ENCODE measurements at places on chromosomes 16 and 17. TPM values are rescaled to one million over a fixed set of nuclear protein-coding genes. Genes with fewer than 3 reads are reported as not detected.

DNA sequence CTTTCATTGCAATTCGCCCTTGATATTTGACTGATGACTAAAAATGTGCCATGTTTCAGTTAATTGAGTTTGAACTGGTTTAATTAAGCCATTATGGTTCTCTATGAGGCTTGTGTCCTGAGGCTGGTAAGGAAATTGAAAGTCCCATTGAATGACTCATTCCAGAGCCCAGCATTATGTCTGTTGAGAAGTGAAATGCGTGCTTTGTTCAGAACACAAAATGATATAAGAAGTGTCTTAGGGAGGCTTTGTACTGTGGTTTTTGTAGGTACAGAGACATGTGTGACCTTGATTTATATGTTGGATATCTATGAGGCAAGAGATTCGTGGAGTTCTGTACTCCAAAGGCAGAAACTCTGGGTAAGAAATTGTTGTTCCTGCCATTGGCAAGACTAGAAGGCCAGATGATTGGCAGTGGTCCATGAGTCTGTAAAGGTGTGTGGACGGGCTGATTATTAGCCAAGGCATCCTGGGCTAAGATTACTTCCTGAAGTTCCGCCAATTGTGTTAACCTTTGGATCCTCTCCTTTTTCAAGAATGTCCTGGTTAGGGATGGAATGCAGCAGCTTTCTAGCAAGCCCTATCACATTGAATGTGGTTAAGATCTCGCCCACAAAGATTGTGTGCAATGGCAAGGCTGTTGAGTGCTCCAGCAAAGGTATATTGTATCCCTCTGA, 103.7 kb downstream of the NPIPB5 start:
- no peak for DNase-seq
- H3K4me1 ChIP-seq, result no peaks in the 10 kb centered on the region
- H3K4me3 ChIP-seq, result no peak overlapping the region

The C17orf113 gene
- not detected for polyA plus RNA-seq

DNA sequence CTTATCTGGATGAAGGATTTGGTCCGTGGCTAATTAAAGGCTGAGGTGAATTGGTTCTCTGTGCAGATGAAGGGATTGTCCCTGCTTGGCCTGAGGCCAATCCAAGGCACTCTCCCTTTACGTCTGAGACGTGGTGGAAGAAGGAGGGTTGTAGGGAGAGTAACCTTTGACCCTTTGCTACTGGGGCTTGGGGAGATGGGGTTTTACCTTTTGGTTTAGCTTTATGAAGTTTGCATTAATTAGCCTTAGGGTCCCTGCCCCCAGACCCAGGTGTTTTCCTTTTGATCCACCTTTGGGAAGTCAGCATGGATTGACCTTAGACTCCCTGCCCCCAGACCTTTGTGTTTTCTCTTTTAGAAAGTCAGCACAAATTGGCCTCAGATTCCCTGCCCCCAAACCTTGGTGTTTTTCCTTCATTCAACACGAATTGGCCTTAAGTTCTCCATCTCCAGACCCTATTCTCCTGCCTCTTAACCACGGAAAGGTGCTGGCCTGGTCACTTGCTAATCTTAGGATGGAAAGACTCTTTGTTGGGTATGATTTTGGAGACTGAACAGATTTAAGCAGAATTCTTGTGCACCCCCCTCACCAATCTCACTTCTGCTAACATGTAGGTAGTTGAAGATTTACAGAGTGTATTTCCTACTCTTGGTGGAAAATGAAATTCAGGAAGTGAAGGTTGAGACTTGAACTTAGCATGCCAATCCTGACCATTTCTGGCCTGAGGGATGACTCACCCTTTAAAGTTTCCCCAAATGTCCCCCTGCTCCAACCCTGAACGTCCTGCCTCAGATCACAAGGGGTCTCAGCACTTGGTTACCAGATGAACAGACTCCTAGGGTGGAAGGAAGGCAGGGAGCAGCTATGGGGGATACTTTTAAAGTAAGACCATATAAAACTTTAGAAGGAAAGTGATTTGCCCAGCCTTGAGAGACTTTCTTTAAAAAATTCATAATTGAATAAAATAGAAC, 23.1 kb upstream of the MMD start:
- H3K4me3 ChIP-seq, result no peak overlapping the region
- no peak for DNase-seq
- no peaks in the 10 kb centered on the region for H3K27me3 ChIP-seq
- peak overlapping the region; percentile 65 for H3K27ac ChIP-seq
- peaks cover 17% of the 10 kb centered on the region for H3K4me1 ChIP-seq

DNA sequence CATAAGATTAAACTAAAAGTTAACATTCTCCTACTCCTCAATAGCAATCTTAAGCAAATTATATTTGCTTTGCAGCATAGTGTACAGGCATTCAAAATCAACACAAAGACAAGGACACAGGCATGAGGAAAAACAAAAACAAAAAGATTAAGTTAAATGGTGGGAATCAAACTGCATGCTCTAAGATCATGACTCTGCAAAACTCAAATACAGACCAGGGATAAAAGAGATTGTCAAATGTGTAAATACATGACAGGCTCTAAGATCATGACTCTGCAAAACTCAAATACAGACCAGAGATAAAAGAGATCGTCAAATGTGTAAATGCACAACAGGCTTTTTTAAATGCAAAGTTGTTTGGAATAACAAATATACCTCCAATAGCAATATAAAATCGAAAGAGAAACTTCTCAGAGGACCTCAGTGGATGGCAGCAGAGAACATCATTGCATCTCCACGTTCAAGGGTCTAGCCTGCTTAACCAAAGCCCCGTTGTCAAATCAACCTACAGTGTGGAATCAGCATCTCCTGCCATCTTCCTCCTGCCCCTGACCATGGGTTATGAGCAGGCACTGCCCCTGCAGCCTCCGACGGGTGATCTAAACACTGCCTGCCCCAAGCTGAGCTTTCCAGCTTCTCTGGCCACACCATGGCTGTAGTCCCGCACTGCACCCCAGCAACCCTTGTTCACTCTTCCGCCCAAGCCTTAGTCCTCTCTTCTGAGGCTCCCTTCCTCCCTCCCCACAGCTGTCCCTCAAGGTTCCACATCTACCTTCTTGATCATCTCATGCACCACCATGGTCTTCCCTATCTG, 446.1 kb downstream of the SOX9 start:
- no peak overlapping the region for H3K27ac ChIP-seq
- H3K4me3 ChIP-seq, result no peak overlapping the region
- H3K27me3 ChIP-seq, result no peaks in the 10 kb centered on the region
- H3K4me1 ChIP-seq, result no peaks in the 10 kb centered on the region
- H3K36me3 ChIP-seq, result no peaks in the 10 kb centered on the region

GRCh38 chr16:3000540-3000939, 12.2 kb upstream of the CLDN9 start:
- H3K4me3 ChIP-seq, result no peak overlapping the region
- no peaks in the 10 kb centered on the region for H3K36me3 ChIP-seq
- peaks cover 8% of the 10 kb centered on the region for H3K27me3 ChIP-seq
- no peak overlapping the region for H3K27ac ChIP-seq
- no peak for DNase-seq

DNA sequence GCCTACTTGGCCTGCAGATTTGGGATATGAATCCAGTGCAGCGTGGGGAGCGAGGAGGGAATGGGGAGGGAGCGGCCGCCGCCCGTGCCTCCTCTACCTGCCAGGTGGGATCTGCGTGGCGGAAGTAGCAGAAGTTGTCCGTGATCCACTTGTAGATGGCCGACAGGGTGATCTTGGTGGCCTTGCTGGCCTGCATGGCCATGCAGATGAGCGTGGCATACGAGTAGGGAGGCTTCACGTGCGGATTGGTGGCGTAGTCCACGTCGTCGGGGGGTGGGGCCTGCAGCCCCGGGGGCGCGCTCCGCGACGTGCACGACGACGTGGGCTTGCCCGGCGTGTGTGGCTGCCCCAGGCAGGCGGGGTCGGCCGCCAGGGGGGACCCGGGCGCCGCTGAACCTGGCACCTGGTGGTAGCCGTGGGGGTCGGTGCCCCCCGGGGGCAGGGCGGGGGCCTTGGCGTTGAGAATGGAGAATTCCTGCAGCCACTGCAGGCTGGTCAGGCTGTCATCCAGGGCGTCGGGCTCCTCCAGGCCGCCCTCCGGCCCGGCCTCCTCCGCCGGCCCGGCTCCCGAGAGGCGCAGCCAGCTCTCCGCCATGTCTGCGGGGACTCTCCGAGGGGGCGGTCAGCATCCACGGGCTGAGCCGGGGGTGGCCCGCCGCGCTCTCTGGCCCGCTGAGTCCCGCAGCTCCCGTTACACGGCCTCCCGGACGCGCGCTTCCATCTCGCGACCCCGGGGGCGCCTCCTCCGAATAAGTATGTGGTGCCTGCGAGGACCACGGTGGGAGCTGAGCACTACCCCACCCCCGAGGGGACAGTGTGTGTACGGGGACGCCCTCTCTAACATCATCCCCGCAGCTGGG, 1.0 kb downstream of the FOXJ1 start:
- no peak overlapping the region for H3K27ac ChIP-seq
- peaks cover 11% of the 10 kb centered on the region for H3K27me3 ChIP-seq
- no peak for DNase-seq
- H3K4me3 ChIP-seq, result peak overlapping the region; percentile 12
- peaks cover 20% of the 10 kb centered on the region for H3K4me1 ChIP-seq

The KRT14 gene
- polyA plus RNA-seq, result not detected

- H3K27me3 ChIP-seq, result no peaks in the 10 kb centered on the region
- peaks cover 17% of the 10 kb centered on the region for H3K4me1 ChIP-seq
- no peaks in the 10 kb centered on the region for H3K36me3 ChIP-seq
- no peak overlapping the region for H3K4me3 ChIP-seq
- no peak for DNase-seq
These were observed 5.4 kb upstream of the DRC7 start for GRCh38 chr16:57688987-57689761.

GRCh38 chr17:11326492-11326891, 85.5 kb downstream of the SHISA6 start:
- no peaks in the 10 kb centered on the region for H3K4me1 ChIP-seq
- H3K36me3 ChIP-seq, result no peaks in the 10 kb centered on the region
- H3K27me3 ChIP-seq, result no peaks in the 10 kb centered on the region

The CBLN1 gene
- not detected for polyA plus RNA-seq

GRCh38 chr17:74147966-74148365, 55.5 kb upstream of the RPL38 start:
- H3K4me1 ChIP-seq, result no peaks in the 10 kb centered on the region
- DNase-seq, result no peak
- H3K27ac ChIP-seq, result no peak overlapping the region
- H3K36me3 ChIP-seq, result no peaks in the 10 kb centered on the region
- no peak overlapping the region for H3K4me3 ChIP-seq
- no peaks in the 10 kb centered on the region for H3K27me3 ChIP-seq

- DNase-seq, result no peak
- peaks cover 12% of the 10 kb centered on the region for H3K36me3 ChIP-seq
- H3K27me3 ChIP-seq, result no peaks in the 10 kb centered on the region
- H3K4me3 ChIP-seq, result no peak overlapping the region
These were observed 9.8 kb upstream of the MED11 start for GRCh38 chr17:4721203-4722135.

GRCh38 chr17:30720013-30720471, 104.5 kb downstream of the CRLF3 start:
- no peak overlapping the region for H3K27ac ChIP-seq
- H3K36me3 ChIP-seq, result no peaks in the 10 kb centered on the region
- no peak for DNase-seq
- no peaks in the 10 kb centered on the region for H3K27me3 ChIP-seq
- H3K4me3 ChIP-seq, result no peak overlapping the region

DNA sequence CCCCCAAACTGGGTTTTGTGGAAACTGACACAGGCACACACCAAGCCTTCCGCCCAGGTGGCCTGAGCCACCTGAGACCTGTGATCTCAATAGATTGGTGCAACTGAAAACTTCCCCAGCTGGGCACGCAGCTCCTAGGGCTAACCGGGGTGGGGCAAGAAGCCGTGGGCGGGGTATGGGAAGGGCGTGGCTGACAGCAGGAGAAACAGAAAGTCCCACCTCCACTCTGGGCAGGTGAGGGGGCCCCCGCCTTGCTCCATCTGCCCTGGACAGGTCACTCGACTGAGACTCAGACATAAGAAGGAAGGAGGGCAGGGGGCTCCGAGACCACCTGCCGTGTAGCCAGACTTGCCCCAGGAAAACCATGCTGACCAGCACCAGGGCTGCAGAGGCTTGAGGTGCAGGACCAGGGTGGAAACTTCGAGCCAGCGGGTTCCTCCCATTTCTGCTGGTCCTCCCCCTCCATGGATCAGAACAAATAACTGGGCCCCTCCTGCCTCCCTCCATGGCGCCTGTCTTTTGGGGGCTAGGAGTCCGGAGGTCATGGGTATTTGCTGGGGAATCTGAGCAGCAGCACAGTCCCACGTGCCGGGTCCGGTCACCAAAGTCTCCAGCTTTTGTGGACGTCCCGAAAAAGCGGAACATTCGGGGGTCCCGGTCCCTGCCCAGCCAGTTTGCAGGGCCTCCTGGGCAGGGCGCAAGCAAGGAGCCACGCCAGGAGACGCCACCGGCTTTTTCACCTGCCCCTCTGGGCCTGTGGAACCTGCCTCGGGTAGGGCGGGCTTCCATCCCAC, 1.3 kb downstream of the TIMP2 start:
- DNase-seq, result no peak
- H3K4me3 ChIP-seq, result no peak overlapping the region
- H3K4me1 ChIP-seq, result peaks cover 2% of the 10 kb centered on the region
- H3K36me3 ChIP-seq, result no peaks in the 10 kb centered on the region

The KRTAP3-1 gene
- not detected for polyA plus RNA-seq

GRCh38 chr17:16197276-16197675, 18.1 kb downstream of the NCOR1 start:
- H3K27ac ChIP-seq, result no peak overlapping the region
- peaks cover 3% of the 10 kb centered on the region for H3K4me1 ChIP-seq
- DNase-seq, result no peak
- H3K27me3 ChIP-seq, result no peaks in the 10 kb centered on the region
- H3K36me3 ChIP-seq, result no peaks in the 10 kb centered on the region
- no peak overlapping the region for H3K4me3 ChIP-seq

The ZG16 gene
- polyA plus RNA-seq, result not detected

DNA sequence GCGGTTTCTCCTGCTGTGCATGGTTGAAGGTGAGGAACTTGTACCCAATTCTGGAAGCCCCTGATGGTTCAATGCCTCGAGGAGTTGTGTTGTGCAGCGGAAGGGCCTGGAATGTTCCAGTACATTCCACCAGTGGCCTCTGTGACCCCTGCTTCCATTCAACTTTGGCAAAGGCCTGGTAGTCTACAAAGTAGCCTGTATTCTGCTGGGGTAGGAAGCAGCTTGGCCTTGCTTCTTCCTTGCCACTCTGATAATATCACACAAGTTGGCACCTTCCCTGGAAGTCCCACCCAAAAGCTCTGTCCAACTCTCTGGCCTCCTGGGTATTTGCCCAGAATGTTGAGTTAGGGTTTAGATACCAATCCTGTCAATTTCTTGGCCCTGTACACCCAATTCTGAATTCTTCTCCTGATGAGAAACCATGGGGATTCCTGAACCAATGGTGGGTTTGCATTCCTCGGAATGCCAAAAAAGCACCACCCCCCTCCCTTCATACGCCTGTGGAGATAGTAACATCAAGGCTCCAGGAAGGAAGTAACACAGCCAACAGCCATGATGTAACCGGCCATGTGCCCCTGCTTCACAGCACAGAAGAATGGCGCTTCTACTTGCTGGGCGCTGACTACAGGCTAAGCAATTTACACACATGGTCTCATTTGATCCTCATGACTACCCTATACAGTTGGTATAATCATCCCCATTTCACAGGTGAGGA, 11.8 kb upstream of the FAM117A start:
- H3K27ac ChIP-seq, result no peak overlapping the region
- no peak for DNase-seq
- H3K27me3 ChIP-seq, result no peaks in the 10 kb centered on the region

GRCh38 chr16:15043344-15043743, 12.5 kb downstream of the NTAN1 start:
- H3K4me1 ChIP-seq, result no peaks in the 10 kb centered on the region
- H3K36me3 ChIP-seq, result peaks cover 11% of the 10 kb centered on the region
- no peak for DNase-seq
- H3K27me3 ChIP-seq, result no peaks in the 10 kb centered on the region
